Activated naive CD8-positive, alpha-beta T cell treated with anti-CD3 and anti-CD28 coated beads, Interleukin-2, amount 10 ng/mL, durations not matched to agents 7 days and 5 days (primary cell): ENCODE measurements at places on chromosomes 16 and 17. TPM values are rescaled to one million over a fixed set of nuclear protein-coding genes. Genes with fewer than 3 reads are reported as not detected.
A peak's percentile ranks its signal among the peaks of the same experiment; 100 is the strongest.

The NXPH3 gene
- not detected for total RNA-seq

The FOXN1 gene
- total RNA-seq, result not detected

The NPIPA8 gene
- total RNA-seq, result 18.8 TPM

The LRRC45 gene
- 41.6 TPM for total RNA-seq

The TP53TG3C gene
- not detected for total RNA-seq

- peak; percentile 66 for DNase-seq
Measured at GRCh38 chr17:61411261-61412142, 11.9 kb downstream of the TBX2 start.

DNA sequence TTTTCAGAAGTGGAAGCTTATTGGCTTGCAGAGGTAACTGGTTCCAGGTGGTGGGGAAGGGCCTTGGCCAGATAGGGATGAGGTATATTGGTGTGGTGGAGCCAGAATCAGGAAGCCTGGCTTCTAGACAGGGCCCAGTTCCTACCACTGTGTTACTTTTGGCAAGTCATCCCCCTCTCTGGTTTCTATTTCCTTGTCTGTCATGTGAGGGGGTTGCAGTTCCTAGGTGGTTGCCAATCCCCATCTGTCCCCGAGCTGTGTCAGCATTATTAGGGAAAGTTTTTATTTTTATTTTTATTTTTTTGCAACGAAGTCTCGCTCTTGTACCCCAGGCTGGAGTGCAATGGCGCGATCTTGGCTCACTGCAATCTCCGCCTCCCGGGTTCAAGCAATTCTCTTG, 3.0 kb downstream of the SMCR8 start:
- no peak for DNase-seq

- no peak for DNase-seq
Measured at GRCh38 chr17:82219083-82219482, 6.4 kb upstream of the CCDC57 start.

DNA sequence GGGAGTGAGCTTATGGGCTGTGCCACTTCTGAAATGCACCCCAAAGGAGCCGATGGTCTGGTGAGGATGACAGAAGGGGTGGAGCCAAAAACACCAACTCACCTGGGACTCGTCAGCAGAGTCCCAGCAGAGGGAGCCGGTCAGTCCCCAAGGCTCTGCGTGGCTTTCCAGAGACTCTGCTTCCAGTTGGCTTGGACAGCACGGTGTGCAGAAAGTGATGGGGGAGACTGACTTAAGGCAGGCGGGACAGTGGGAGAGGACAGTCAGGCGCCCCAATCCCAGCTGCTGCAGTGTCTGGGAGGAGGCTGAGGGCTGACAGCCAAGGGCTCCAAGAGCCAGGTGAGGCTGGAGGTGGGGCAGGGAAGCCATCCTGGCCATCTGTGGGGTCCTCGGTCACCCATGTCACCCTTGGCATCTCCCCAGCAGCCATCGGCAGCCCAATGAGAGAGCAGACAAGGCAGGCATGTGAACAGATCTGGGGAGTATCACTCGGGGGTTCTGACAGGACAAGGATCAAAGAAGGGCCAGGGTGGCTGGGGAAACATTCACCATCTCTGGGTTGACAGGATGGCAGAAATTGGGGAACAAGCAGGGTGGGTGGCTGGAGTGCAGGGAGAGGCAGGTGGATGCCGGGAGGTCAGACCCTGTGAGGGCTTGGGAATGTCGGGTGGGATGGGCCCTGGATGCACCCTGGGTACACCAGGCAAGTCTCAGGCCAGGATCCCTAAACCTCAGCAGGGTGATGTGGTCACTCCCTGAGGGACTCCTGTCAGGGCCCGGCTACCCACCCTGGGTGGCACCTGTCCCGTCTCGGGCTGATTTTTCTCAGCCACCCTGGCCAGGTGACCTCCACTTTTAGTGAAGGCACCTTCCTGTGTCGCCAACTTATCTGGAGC, 8.9 kb upstream of the KRTAP17-1 start:
- DNase-seq, result no peak

GRCh38 chr17:79132271-79133064, 57.8 kb downstream of the ENGASE start:
- DNase-seq, result no peak

GRCh38 chr17:39753514-39754160, 15.9 kb downstream of the GRB7 start:
- no peak for DNase-seq

DNA sequence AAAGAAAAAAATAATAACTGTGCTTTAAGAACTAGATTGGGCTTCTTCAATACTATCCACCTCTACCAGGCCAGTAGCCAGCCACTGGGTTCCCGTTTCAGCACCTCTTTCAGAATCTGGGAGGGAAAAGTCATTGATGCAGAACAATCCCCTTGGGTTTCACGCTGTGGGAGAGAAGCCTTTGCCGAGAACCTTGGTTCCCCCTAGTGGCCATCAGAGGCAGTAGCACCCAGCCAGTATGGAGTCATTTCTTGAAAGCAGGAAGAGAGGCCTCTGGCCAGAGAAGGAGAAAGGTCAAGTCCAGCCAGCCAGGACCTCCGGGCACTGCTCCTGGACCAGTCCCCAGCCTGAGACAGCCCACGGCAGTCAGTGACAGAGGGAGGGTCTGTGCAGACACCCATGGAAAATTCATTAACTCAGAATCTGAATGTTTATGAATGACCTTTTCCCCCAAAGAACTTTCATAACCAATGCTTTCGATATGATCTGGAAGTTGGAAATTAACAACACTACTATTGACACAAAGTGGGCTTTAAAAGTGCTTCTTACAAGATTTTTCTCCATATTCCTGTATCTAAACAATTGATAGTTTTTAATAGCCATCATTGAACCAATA, 51.2 kb upstream of the CDH5 start:
- peak; percentile 42 for DNase-seq

DNA sequence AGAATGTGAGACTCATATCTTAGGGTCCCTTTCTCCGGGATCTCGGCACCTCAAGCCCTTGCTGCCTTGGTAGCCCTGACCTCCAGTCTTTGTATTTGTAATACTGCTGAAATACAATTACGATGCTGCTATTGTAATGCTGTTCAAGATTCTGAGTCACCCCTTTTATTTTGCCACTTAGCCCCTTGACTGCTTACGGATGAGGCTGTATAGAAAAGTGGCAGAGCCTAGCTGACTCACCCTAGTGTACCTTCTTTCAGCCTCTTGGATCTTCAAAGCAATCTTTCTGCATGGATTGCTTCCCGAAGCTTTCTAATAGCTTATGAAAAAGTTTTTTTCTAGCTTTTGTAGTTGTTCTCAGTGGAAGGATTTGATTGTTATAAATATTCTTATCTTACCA, 187.9 kb downstream of the KCNJ2 start:
- DNase-seq, result no peak

DNA sequence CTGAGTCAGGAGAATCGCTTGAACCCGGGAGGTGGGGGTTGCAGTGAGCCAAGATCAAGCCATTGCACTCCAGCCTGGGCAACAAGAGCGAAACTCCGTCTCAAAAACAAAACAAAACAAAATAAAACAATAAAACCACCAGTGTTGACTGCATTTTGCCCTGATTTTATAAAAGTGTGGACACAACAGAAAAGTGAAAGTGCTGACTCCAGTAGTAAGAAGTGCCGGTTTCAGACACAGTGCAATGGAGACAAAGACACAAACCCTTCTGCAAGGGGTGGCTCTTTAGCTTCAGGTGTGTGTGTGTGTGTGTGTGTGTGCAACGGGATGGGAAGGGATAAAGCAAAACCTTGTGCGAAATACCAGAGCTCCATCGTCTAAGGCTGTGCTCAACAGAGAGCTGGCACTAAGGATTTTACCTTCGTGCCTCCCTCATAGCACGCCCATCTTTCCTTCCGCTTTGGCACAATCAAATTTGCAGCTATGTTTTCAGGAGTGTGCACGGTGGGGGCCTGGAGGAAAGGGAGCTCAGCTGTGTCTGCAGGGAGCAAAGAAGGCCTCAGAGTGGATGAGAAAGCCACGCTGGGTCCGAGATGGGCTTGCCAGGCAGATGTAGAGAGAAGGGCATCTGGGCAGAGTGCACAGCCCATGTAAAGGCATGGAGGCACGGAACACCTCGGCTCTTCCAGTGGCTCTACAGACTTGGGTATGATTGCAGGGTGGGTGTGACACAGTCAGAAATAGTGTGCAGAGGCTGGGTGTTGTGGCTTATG, 15.5 kb downstream of the MXRA7 start:
- no peak for DNase-seq

DNA sequence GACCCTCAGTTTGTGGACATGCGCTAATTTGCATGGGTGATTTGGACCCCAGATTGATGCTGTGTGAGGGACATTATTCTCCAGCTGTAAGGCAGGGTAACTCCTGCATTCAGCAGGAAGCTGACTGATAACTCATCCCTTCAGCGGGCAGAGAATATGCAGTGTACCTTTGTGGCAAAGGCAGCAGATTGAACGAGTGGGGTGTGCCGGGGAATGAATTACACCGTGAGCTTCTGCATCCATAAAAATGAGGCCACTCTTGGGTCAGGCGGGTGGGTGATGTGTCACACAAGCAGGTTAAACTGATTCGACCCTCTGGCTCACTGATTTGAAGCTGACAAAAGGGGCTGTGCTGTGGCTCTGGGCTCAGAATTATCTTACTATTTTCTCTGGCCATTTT, 128.9 kb upstream of the PMFBP1 start:
- DNase-seq, result no peak

DNA sequence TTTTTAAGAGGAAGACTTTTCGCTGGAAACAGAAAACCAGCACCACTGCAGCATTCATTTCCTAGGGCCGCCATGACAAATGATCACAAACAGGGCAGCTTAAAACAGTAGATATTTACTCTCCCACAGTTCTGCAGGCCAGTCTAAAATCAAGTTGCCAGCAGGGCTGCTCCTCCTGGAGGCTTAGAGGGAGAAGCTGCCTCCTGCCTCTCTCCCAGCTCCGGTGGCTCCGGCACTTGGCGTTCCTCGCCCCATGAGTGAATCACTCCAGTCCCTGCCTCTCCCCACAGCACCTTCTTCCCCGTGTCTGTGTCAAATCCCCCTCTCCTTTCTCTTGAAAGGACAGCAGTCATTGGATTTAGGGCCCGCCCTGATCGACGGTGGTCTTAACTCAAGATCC, 72.1 kb downstream of the SOCS1 start:
- DNase-seq, result no peak

- no peak for DNase-seq
Measured at GRCh38 chr16:3135126-3135715, 392 bp downstream of the ZNF213 start.

- DNase-seq, result no peak
Measured at GRCh38 chr17:32488604-32489180, 1.9 kb downstream of the CDK5R1 start.

DNA sequence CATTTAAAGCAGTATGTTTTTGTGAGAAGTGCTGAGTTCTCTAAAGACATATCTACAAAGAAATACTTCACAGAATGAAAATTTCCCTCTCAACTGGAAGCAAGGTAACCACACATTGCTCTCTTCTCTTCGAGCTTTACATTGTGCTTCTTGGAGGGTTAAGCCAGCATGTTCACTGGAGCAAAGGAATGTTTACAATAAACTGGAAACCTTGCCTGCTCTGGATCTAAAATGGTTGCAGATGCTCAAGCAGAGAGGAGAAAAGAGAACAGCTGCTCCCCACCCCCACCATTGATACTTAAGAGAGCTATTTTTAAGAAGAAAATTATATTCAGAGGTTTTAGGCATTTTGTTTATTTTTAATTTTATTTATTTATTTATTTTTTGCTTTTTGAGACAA, 213.1 kb downstream of the CEP112 start:
- no peak for DNase-seq

GRCh38 chr17:11486868-11487310, 111.4 kb upstream of the DNAH9 start:
- no peak for DNase-seq
